ENCODE measurements at places on chromosomes 2 and 18. TPM values are rescaled to one million over a fixed set of nuclear protein-coding genes. Genes with fewer than 3 reads are reported as not detected.

- DNase-seq: no peak
These were observed 134.5 kb downstream of the NEDD4L start for GRCh38 chr18:58178511-58178910.

DNA sequence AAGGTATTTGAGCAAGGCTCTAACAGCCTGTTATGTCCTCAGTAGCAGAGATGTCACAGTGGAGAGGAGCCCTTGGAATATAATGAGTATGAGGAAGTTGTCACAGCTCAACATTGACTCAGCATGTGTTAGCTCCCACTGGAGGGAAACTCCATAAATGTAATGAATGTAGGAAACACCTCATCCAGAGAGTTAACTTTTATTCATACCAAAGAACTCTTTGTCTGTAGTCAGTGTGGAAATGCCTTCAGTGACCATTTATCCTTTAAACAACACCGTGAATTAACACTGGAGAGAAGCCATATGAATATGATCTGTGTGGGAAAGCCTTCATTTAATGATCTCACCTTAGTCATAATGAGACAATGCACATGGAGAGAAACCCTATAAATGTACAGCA is 59.7 kb downstream of the CYP1B1 start:
- no peak for DNase-seq

The UCN gene
- total RNA-seq: 1.8 TPM

DNA sequence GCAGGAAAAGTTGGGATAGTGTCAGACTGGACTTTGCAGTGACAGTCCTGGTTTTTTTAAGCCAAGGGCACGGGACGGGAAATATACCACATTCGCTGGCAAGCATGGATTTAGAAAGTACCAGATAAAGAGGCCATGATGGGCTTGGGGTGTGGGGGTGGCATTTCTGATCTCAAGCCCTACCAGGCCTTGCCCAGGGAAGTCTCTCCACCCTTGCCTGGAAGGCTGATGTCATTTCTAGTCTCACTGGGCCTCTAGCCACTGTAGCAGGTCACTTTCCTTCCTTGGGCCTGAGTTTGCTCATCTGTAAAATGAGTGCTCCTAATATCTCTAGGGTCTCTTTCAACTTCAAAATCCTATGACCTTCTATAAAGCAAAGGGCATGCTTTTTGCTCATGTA is 1.8 kb downstream of the ZBTB7C start:
- DNase-seq: no peak

GRCh38 chr18:21598726-21599584 is 1.5 kb downstream of the ESCO1 start:
- DNase-seq: no peak
